ENCODE measurements at places on chromosomes 7 and 10.

- DNase-seq: no peak
Measured at GRCh38 chr7:70734411-70734810, 397.5 kb upstream of the GALNT17 start.

- no peak for DNase-seq
Measured at GRCh38 chr10:6202098-6202683, 541 bp upstream of the PFKFB3 start.

- DNase-seq: no peak
Measured at GRCh38 chr10:50431791-50432190, 180.5 kb upstream of the ASAH2 start.

DNA sequence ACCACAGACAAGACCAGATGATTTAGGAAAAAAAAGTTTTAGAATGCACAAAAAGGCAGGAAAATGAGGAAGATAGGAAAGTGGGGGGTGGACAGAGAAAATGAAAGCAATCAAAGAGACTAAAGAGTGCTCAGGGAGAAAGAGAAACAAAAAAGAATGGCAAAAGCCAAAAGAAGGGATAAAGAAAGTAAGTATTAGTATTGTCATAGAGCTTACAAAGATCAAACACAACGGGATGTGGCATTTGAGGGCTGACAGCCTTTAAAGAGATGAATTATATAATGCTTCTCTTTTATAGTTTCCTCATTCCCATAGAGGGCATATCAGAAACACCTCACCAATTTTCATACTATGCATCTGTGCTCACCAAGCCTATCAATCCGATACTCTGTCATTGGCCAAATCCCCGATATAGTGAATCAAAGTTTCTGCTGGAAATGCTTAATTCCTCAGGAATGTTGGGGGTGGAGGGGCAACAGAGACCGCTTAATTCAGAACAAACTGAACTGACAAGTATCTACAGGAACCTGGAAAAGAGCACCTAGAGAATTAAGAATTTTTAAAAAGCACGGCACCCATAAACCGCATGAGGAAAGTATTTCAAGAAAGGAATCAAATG is 2.7 kb downstream of the COG5 start:
- DNase-seq: no peak

DNA sequence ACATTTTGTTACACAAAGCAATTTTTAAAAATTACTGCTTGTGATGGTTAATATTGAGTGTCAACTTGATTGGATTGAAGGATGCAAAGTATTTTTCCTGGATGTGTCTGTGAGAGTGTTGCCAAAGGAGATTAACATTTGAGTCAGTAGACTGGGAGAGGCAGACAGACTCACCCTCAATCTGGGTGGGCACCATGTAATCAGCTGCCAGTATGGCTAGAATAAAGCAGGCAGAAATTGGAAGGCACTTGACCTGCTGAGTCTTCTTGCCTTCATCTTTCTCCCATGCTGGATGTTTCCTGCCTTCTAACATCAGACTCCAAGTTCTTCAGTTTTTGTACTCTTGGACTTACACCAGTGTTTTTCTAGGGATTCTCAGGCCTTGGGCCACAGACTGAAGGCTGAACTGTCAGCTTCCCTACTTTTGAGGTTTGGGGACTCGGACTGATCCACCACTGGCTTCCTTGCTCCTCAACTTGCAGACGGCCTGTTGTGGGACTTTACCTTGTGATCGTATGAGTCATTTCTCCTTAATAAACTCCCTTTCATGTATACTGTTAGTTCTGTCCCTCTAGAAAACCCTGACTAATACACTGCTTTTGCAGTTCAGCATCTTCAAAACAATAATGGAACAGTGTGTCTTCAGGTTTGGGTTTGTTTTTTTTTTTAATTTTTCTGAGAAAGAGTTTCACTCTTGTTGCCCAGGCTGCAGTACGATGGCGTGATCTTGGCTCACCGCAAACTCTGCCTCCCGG is 244.1 kb upstream of the SEMA3C start:
- DNase-seq: no peak

DNA sequence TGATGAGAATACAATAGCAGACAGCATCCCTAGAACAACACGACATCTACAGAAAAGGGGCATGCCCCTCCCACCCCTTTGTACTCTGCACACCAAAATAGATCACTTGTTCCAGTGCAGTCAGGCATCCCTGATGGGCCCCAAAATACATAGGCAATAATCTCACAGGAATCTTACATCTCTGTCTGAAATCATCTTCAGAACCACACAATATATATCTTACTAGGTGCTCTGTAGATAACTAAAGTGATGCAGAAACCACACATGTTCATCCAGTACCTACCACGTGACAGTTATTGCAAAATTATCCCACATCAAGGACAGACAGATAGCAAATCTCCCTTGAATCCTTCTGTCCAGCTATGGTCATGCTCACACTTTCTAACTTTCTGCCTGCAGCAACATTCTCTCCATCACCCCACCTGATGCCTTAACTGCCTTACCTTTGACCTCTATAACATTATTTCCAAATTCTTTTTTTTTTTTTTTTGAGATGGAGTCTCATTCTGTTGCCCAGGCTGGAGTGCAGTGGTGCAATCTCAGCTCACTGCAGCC is 30.7 kb downstream of the ST8SIA6 start:
- no peak for DNase-seq

DNA sequence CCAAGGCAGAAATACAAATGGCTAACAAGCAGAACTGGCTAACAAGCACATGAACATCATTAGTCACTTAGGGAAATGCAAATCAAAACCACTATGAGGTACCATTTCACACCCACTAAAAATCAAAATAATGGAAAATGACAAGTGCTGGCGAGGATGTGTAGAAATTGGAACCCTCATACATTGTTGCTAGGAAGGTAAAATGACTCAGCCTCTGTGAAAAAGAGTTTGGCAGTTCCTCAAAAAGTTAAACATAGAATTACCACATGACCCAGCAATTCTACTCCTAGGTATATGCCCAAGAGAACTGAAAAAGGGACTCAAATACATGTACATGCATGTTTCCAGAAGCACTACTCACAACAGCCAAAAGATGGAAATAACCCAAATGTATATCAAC is 52.8 kb upstream of the ANAPC16 start:
- DNase-seq: no peak

DNA sequence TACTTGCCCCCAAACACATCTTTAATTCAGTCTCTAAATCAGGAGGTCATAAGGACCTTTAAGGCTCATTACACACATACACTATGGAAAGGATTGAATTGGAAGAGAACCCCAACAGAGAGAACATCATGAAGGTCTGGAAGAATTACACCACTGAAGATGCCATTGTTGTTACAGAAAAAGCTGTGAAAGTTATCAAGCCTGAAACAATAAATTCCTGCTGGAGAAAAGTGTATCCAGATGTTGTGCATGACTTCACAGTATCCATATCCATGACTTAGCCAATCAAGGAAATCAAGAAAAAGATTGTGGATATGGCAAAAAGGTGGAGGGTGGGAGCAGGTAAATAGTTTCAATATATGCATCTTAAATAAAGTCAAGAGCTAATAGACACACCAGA is 13.7 kb downstream of the LIPA start:
- DNase-seq: no peak

DNA sequence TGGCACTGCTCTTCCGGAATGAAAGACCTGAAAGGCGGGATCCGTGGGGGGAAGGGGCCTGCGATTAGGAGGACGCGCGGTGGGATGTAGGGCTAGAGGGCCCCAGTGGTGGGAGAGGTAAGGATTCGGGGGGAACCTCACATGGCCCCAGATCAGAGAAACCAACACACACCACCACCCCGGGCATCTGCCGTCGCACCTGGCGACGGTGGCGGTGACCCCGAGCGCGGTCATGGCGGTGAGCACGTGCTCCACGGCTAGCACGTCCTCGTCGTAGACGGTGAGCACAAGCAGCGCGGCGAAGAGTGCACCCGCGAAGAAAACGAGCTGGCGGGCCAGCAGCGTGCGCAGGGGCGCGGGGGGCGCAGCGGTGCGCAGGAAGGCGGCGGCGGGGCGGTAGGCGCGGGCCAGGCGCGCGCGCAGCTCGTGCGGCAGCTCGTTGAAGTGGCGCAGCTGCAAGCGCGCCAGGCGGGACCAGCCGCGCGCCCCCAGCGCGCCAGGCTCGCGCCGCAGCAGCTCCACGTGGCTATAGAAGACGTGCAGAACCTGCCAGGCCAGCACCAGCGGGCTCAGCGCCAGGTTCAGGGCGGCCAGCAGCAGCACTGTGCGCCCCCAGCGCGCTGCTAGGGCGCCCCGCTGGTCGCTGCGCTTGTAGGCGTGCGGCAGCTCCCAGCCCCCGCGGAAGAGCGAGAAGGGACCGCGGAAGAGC is 5.7 kb downstream of the ATG9B start:
- no peak for DNase-seq

- no peak for DNase-seq
Measured at GRCh38 chr10:46307281-46308112, 20.7 kb downstream of the ANTXRL start.

- no peak for DNase-seq
Measured at GRCh38 chr7:70241536-70242175, 643.4 kb downstream of the AUTS2 start.

DNA sequence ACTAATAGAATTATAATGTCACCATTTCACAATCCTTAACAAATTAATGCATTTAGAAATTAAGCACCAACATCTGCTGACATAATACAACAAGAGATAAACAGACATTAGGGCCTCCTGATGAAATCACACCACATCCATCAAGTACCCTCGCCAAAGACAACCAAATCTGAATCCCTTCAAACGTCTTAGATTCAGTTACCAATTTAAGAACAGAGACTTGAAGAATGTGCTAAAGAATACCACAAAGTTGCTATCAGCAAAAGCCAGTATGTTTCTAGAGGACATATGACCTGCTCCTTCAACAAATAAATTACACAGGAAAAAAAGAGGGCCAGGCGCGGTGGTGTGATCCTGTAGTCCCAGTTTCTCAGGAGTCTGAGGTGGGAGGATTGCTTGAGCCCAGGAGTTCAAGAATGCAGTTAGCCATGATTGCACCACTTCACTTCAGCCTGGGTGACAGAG is 144.5 kb downstream of the REEP3 start:
- no peak for DNase-seq

DNA sequence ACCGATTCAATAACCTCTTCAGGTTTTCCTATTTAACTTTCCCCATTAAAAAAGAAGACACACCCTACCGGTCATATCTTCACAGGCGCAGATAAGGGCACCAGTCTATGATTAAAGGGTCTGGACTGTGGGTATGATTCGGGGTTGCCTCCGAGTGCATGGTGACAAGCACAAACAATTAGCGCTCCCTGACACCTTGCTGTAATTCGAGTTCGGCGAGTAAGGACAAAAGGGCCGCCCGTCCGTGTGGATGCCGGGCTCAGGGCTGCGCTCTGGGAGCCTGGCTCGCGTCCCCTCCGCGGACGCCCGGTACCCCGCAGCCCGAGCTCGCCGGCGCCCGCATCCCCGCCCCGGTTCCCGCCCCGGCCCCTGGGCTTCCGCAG is 111.9 kb upstream of the RHEB start:
- DNase-seq: no peak
